ENCODE measurements at places on chromosomes 6 and 20. TPM values are rescaled to one million over a fixed set of nuclear protein-coding genes. Genes with fewer than 3 reads are reported as not detected.

Gene CST8
- not detected for total RNA-seq

GRCh38 chr20:60255866-60256265 is 297.6 kb downstream of the CDH26 start:
- DNase-seq, result no peak
- H3K36me3 ChIP-seq, result no peaks in the 10 kb centered on the region
- no peaks in the 10 kb centered on the region for H3K27me3 ChIP-seq
- H3K27ac ChIP-seq, result no peak overlapping the region

Gene SLC22A16
- not detected for total RNA-seq

Gene PPIL6
- not detected for total RNA-seq

Gene PPP1R18
- total RNA-seq, result 6.6 TPM

DNA sequence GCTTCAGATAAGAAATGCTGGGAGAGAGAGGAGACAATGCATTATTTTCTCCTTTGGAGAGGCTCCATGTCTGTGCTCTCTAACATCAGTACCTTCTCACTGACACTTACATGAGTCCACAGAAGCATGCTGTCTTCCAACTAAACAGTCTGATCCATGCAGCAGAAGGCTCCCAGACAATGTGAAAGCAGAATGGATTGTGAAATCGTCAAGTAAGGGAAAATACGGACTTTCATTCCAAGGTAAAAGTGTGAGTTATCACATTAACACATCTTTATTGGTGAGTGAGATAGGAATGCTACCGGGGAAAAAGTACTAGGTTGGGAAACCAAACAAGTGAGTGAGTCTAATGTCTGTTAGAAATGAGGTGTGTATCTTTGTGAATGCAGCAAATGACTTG is 167.6 kb upstream of the KCNK16 start:
- peaks cover 3% of the 10 kb centered on the region for H3K4me1 ChIP-seq
- H3K36me3 ChIP-seq, result no peaks in the 10 kb centered on the region
- H3K4me3 ChIP-seq, result no peak overlapping the region
- H3K27ac ChIP-seq, result no peak overlapping the region
- no peak for DNase-seq

Data from Caco-2 (cell line).